ENCODE measurements at places on chromosomes 6 and 20.

DNA sequence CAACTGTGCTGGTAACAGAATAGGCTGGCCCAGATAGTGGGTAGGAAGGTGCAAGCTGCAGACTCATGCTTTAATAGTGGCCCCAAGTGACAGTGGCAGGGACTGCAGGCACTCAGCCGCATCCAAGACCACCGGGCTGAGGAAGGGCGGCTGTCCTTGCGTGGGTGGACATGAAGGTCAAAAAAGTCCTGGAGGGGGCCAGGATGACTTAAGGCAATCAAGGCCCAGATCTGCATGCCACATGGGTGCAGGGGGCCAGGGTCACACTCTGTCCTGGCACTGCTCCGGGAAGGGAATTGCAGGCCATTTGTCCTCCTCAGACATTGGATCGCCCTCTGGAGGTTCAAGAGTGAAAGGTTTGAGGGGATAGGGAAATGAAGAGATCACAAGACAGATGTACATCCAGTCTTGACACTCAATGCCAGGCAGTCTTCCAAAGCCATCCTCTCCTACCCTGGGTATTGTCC is 10.4 kb upstream of the VNN2 start:
- DNase-seq = no peak

GRCh38 chr20:53865901-53866793 is 204.2 kb downstream of the BCAS1 start:
- no peak for DNase-seq

GRCh38 chr6:30750379-30750668 is 6.0 kb upstream of the IER3 start:
- DNase-seq = no peak

DNA sequence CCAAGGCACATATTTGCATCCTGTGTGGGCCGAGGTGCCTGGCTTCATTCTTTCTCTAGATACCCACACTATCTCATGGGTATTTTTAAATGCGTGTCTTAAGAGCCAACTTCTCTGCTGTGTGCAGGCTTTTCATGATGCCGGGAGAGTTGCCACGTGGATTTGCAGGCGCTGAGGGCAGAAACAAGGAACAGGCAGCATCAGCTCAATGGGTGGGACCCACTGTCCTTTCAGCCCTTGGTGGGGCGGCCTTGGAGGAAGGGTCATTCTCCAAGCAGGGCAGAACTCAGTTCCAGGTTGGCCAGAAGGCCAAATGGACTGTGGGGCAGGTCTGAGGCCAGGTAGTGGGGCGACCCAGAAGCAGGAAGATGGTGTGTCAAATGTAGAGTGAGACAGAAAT is 84.7 kb downstream of the PHACTR3 start:
- no peak for DNase-seq

GRCh38 chr6:130113201-130113710 is 94.9 kb downstream of the L3MBTL3 start:
- DNase-seq = no peak

- DNase-seq = no peak
Measured at GRCh38 chr6:159931846-159932245, 37.0 kb upstream of the IGF2R start.

- DNase-seq = no peak
Measured at GRCh38 chr6:14273191-14273590, 155.6 kb downstream of the CD83 start.

DNA sequence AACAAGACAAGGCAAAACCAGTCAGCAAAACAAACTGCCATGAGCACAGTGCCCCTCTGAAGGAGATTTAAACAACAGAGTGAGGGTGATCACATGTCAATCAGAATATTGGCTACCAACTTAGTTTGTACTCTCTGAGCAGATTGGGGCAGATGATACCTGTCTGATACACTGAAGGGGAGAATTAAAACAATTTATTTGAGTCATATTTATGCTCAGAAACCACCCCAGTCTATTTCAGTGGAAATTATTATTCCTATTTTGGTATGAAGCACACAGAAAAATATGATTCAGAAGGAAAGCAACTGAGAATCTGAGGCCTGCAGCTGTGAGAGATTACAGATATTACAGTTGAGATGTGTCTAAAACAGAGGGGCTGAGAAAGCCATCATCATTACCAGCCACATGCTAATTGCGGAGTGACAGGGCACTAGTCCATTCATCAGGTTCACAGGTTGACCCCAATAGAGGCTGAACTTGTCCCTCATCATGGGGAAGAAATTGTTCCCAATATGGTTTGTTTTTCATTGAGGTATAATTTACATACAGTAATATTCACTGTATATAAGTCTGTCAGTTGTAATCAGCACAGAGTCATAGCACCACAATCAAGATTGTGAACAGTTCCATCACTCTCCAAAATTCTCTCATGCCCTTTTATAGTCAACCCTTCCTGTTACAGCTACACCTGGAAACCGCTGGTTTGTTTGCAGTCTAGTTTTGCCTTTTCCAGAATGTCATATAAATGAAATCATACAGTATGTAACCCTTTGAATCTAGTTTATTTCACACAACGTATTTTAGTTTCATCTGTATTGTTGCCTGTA is 134.5 kb downstream of the AKAP7 start:
- DNase-seq = no peak

DNA sequence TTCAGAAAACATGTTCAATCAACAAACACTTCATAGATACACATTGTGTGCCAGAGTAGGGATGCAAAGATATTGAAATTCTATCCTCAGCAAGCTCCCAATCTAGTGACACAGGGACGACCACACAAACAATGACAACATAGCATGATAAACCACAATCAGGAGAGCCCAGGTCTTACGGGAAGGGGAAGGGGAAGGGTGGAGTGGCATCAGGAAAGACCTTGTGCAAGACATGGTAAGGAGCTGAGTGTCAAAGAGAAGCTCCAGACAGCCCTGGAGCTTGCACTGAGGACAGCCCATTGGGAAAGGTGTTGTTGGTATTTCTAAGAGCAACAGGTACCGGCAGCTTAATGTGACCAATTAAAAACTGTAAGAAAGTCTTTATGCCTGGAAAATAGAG is 103.6 kb downstream of the PDE7B start:
- DNase-seq = no peak

DNA sequence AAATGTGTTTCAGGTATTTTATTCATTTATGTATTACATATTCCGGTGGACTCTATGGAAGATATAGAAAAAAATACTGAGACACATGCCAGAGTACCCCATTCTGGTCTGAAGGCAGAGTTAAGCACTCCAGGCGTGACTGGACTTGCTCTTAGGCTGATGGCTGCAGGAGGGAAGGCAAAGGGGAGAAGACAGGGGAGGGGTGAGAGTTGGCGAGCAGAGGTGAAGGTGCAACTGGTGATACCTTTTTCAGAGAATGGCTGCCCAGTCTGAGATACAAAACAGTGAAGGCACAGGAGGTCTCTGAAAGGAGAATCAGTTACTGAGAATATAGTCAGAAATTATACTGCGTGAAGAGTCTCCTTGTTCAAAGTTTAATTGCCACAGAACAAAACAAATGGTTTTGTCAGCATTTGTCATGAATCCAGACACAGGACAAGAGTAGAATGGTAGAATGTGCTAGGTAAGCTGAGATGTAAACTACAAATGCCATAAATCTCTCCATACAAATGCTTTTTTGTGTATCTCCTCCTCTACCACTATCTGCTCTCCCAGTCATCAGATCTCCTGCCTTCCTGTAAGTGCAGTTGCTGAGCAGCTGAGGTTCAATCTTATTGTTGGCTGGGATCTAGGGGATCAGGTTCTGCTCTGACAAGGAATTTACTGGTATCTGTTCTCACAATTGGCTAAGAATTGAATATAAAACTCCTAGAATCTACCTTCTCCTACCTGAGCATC is 104.2 kb upstream of the DST start:
- DNase-seq = no peak

GRCh38 chr6:157221817-157222175 is 101.5 kb downstream of the TMEM242 start:
- no peak for DNase-seq

GRCh38 chr20:16459019-16459700 is 114.1 kb downstream of the KIF16B start:
- no peak for DNase-seq

GRCh38 chr20:20480689-20481088 is 112.8 kb downstream of the INSM1 start:
- no peak for DNase-seq

DNA sequence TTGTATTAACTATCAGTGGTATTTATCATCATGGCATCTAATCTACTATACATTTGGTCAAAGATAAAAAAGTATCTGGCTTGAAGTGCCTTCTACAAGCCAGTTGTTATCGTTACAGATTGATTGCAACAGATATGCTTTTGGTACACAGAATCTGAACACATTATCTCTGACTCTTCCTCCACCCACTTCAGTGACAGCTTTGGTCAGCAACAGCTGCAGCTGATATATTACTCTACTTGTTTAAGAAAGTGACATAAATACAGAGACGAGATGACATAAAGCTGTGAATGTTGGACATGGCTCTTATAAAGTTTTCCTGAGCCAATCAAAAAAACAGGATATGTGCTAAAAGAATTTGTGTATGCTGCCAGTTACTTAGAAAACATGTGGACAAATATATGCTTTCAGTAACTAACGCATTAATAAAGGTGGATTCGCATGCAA is 77.6 kb downstream of the HIVEP2 start:
- no peak for DNase-seq

DNA sequence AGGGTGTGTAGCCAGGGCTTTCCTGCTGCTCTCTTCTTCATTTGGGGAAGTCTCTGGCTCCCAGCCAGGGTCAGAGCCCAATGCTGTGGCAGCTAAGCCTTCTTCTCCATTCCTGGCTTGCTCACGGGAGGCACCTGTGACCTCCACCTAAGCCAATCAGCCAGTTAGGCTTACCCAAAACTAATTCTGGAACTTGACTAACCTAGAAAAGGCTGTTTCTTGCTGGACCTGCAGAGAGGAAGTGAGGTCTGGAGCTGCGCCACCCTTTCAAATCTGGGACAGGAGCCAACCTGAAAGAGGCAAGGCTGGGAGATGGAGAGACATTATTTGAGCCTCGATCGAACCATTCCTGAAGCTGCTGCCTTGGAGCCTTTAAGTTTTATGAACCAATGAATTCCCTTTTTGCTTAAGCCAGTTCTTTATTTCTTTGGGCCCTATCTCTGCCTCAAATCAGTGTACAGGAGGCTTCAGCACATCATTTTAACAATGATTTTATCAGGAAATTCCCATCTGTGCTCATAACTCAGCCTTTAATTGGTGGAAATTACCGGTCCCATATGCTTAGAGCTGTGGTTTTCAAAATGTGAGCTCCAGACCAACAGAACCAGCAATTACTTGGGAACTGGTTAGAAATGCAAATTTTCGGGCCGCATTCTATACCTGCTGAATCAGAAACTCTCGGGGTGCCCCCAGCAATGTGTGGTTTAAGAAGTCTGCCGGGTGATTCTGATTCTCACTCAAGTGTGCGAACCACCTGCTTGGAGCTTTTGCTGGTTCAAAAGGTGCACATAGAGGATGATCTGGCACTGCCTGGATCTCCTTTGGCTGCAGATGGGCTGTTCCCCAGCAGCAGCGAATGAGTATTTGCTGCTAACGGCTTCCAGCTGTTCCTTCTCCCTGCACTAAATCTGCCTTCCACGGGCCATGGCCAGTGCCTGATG is 97.4 kb upstream of the RNF24 start:
- no peak for DNase-seq

- no peak for DNase-seq
Measured at GRCh38 chr6:41644297-41644879, 6.1 kb downstream of the MDFI start.
